Posterior vena cava (tissue), 2 donors: ENCODE measurements at places on chromosomes 4 and X. TPM values are rescaled to one million over a fixed set of nuclear protein-coding genes. Genes with fewer than 3 reads are reported as not detected.

PAK3 gene
- total RNA-seq = 11.4 TPM

DNA sequence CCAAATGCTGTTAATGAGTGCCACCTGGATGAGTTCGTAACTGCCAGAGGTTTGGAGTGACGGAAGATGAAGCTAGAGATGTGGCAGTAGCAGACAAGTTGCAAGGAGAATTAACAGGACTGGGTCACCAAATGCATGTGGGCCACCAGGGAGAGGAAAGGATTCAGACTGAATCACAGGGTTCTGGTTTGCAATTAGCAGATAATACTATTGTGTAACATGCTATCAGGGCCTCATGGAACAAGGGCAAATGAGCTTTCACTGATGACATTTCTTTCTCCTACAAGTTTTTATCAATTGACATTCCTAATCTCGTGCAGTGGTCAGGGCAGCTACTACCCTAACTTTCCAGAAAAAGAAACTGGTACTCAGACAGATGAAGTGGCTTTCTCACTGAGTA lies 21.4 kb downstream of the GAB3 start:
- DNase-seq = no peak

- no peak for DNase-seq
Measured at GRCh38 chr4:87469390-87469789, 47.0 kb downstream of the NUDT9 start.

DNA sequence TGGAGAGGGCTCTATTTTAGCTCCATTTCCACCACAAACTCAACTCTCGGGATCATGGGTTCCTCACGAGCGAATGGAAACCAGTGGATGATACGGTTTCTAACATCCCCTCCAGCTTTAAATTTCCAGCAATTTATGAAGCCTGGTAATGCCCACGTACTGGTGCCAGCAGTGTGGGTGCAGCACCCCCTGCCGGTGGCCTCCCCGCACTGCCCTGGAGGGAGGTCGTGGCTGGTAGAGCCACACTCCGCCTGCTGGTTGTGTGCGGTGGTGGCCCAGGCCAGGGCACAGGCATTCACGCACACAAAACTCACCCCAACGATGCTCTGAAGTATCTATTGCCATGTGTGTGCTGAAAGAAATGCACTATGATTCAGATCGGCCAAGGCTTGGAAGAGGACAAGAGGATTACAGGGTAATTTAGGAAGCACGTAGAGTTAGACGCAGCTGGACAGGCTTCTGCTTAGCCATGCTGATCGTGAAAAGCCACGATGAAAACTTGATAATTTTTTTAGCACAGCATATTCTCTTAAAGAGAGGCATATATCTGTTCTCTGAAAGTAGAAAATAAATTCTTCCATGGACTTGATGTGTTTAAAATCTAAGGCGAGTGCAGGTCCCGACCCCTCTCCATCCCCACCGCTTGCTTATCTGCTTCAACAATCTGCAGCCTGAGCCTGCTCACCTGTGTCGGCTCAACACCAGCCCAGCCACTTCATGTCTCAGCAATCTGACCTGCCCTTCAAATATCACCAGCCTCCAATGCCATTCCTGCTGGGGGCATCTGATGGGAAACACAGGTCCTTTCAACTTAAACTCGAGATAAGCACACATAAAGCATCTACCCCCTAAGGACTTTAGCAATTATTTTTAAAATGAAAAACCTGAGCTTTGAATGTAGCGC lies 59.1 kb downstream of the SCD5 start:
- peak; percentile 92 for DNase-seq
